Nucleus accumbens (tissue), 56 donors: ENCODE measurements at places on chromosomes 1 and 21.

- DNase-seq, result no peak
Observed at GRCh38 chr1:195335541-195335940, 1272.7 kb downstream of the KCNT2 start.

- DNase-seq, result no peak
Observed at GRCh38 chr21:42421018-42421793, 17.5 kb downstream of the UBASH3A start.

GRCh38 chr1:48048980-48049379, 51.8 kb upstream of the TRABD2B start:
- DNase-seq, result no peak

DNA sequence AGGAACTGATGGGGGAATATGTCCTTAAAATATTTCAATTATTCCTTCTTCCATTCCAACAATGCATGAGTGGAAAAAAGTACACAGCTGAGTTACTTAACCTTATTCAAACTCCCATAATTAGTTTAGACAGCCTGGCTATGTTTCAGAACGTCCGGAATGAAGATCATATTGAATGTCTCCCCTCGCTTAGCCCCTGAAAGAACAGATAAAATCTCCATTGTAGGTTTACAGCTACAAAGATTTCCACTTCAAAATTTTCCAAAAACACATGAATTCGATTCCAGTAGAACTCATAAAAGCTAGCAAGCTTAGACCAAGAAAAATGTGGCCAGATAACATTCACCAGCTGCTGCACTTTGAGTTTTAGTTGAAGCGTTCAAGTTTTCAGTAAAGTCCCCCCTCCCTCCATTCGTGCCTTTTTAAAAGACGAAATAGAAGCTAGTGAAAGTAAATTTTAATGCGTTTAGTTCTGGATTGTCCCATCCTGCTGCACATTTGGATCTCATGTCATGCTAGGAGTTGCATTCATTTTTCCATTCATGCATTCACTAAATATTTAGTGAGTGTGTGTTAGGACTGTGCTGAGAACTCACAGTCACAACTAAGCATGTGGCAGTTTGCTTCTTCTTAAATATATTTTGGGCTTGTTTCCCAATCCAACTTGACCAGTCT, 29.4 kb upstream of the SSX2IP start:
- DNase-seq, result no peak

DNA sequence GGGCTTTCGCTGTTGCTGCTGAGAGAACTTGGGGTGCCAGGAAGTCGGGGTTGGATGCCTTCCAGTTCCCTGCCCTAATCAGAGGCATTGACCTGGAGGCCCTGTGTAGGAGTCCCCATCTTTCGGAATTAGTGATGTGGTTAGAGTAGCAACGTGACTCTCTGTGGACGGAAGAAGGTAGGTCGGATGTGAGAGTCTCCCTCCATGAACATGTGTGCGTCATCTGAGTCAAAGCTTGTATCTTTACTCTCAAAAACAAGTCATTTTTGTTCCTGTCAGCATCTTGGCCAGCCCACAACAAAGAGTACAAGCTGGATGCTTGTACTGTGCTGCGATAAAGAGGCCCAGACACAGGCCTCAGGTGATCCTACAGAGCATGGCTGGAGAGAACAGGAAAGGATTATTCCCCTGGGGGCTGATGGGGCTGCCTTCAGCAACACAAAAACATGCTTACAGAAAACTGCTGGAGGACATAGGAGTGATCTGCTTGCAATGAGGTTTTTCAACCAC, 31.0 kb upstream of the IL10 start:
- DNase-seq, result no peak

DNA sequence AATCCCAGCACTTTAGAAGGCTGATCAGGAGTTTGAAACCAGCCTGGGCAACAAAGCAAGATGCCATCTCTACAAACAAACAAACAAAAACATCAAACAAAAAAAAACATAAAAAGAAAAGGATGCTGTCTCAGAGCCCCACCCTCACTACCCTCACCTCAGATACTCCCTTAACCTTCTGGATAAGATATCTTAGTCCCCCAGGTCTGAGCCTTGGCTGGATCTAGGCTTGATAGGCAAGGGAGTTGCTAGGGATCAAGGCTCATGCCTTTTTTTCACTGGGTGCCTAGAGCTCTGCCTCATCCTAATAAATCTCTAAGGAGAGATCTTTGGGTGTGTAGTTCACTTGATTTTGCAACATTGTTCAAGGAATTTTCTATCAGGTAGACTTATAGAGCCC, 7.4 kb downstream of the HDAC1 start:
- DNase-seq, result no peak

- no peak for DNase-seq
Observed at GRCh38 chr1:184189361-184189760, 137.8 kb downstream of the TSEN15 start.
